ENCODE measurements at places on chromosomes 5 and 9.
A peak's percentile ranks its signal among the peaks of the same experiment; 100 is the strongest.

DNA sequence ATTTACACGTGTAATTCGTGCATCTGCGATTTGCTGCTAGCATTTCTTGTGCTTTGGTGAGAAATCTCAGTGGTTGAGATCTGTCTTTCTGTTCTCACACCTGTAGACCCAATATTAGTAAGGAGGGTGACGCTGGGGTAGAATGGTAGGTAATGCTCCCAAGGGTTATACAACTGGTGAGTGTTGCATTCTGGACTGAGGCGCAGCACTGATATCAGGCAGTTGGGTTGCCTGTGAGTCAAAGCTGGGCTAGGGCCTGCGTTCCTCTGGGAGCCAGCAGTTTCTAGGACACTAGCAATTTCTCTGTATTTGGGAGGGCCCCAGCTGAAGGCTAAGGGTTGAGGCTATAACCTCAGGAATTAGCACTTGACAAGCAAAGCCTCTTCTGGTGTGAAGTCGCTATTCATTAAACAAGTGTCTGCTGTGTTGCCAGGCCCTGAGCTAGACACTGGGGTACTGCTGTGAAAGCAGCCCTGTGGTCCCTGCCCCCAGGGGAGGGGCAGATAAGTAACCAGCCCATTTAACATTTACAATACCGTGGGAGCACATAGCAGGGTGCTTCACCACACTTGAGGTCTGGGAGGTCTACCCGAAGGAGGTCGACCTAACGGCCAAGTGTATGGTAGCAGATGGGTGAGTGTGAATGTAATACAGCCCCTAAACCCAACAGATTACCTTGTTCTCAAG, 28.7 kb downstream of the LARP1 start:
- no peak for DNase-seq

- DNase-seq = peak; percentile 83
Observed at GRCh38 chr5:178626484-178627258, at the start of gene CLK4. TSS of gene CLK4 (minus strand) at chr5:178627050. CDS start at chr5:178623416, 3,634 bp downstream.

DNA sequence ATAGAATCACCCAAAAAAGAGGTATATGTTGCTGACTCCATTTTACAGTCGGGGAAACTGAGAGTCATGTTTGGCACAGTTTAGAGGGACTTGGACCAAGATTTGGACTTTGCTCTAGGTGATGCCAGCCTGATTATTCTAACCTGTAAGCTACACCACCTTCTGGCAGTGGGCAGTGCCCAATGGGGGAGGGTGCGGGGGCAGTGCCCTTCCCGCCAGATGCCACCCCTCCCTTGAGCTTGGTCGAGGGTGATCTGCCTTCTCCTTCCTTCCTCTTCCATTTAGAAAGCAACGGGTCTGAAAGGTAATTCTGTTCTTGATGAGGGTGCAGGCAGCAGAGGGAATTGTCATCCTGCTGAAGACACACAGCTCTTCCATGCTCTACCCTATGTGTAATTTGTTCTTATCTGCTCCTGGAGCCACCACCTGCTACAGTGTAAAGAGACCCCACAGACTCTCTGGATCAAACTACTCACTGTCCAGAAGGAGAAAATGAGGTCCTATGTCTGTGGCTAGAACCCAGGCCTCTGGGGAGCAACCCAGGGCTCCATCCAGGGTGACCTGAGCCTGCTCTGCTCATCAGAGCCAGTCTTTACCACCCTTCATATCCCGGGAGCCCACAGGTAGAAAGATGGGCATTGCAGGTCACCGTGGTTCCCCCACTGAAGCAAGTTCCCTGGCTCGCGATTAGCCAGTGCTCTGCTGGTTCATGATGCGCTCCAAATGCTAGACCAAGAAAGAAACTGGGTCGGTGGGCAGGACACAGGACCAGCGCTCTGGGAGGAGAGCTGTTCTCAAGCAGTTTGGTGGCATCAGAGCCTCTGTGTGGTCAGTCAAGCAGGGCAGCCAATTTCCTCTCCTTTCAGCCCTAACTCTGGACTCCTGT, 156.2 kb downstream of the RGS3 start:
- DNase-seq = no peak

DNA sequence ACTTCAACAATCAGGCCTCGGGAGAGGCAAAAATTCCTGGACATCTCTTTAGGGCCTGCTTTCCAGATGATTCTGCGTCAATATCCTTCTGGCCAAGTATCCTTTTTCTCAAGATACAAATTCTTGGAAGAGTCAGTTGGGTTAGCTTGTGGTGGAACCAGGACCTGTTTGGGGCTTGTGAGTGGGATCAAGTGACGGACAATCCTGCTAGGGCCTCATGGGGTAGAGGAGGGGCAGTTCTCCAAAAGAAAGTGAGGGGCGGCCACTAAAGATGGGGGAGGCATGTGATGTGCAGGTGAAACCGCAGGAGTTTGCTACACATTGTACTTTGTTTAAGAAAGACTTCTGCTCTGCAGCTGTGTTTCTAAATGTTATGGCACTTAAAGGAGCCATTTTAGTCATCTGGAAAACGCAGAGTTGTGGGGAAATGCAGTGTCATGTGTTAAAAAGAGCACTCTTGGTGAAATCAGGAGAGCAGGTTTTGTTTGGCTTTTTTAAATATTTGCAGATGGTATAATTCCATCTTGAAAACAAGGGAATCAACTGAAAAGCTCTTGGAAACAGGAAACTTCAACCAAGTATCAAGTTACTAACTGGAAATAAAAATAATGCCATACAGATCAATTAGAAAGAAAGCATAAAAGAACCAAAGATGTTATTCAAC, 27.4 kb upstream of the GSN start:
- no peak for DNase-seq

DNA sequence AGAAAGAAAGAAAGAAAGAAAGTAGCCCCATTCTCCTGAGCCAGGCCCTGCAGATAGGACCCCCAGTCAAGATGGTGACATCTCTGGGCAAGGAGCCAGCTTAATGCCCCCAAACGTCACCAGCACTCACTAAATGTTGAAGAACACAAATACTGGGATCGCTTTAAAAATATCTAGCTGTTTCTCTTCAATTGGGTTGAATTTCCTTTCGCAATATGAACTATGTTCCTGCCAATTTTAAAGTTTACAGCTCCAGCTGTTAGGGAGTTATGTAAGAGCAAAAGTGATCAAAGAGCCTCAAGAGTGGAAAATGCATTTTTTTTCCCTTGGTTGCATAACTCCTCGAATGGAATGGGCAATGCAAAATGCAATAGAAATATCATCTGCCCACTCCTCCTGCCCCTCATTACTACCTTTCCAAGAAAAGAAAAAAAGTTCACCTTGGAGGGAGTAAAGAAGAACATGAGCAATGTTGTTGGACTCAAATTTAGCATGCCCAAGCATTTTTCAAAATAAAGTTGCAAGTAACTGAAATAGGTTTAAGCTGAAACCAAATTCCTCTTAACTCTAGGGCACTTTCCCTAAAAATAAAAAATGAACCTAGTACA, 244.2 kb upstream of the PIK3R1 start:
- no peak for DNase-seq

DNA sequence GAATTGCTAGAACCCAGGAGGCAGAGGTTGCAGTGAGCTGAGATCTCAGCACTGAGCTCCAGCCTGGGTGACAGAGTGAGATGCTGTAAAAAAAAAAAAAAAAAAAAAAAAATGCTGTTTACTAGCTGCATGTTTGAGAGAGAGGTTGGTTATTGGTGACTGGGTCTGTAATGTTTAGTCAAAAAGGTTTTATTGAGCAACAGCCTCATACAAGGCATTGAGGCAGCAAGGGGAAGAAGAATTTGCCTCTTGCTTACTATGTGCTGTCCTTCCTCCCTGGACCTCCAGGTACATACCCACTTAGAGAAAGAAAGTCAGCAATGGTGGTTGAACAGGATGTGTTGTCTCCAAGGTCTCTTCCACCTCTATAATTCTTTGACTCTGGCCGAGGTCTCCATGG, 140.7 kb upstream of the SPRY4 start:
- no peak for DNase-seq

DNA sequence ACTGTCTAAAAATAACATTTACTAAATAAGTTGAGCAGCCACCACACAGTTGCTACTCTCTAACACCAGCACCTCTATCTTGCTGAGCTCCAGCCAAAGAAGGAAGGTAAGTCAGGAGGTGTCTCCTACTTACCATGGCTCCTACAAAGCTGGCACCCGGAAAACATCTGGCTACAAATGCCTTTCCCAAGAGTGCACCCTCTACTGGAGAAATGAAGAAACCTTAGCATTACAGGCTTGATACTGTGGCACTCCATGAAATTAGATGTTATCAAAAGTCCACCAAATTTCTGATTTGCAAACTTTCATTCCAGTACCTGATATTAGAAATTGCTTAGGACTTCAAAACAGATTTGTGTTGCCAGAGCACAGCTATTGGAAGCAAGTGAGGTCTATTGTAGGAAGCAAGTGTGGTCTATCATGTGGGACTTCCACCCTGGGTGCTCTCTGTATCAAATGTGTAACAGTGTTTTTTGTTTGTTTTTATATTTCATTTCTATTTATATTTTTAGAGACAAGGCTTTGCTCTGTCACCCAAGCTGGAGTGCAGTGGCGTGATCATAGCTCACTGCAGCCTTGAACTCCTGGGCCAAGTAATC, 25.7 kb upstream of the RFK start:
- no peak for DNase-seq

- DNase-seq = no peak
Observed at GRCh38 chr5:163407034-163407655, 30.2 kb upstream of the CCNG1 start.

DNA sequence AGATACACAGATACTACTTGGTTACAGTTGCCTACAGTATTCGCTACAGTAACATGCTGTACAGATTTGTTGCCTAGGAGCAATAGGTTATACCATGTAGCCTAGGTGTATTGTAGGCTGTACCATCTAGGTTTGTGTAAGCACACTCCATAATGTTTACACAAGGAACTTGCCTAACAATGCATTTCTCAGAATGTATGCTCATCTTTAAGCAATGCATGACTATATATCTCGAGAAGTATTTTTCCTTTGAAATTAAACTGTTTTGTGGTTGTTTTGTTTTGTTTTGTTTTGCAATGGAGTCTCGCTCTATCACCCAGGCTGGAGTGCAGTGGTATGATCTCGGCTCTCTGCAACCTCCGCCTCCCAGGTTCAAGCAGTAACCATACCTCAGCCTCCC, 25.3 kb downstream of the LRRC70 start:
- DNase-seq = no peak

GRCh38 chr5:81819556-81820317, 68.8 kb upstream of the SSBP2 start:
- peak; percentile 15 for DNase-seq

DNA sequence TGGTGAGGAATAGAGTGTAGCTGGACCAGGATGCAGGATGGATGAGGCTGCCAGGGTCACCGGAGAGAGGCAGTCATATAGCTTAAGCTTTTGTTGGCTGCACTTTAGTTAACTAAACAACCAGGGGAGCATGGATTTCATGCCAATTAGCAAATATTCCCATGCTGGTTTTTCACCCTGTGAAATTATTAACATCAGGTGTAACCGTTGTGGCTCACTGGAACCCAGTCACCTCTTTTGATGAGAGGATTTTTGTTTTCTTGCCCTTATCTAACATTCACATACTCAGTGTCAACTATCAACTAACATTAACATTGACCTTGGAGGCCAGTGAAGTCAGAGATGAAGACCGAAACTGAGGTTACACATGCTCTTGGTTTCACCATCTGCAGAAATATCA, 97.2 kb upstream of the BASP1 start:
- DNase-seq = no peak

- DNase-seq = no peak
Observed at GRCh38 chr5:180021900-180022299, 49.7 kb downstream of the RNF130 start.

DNA sequence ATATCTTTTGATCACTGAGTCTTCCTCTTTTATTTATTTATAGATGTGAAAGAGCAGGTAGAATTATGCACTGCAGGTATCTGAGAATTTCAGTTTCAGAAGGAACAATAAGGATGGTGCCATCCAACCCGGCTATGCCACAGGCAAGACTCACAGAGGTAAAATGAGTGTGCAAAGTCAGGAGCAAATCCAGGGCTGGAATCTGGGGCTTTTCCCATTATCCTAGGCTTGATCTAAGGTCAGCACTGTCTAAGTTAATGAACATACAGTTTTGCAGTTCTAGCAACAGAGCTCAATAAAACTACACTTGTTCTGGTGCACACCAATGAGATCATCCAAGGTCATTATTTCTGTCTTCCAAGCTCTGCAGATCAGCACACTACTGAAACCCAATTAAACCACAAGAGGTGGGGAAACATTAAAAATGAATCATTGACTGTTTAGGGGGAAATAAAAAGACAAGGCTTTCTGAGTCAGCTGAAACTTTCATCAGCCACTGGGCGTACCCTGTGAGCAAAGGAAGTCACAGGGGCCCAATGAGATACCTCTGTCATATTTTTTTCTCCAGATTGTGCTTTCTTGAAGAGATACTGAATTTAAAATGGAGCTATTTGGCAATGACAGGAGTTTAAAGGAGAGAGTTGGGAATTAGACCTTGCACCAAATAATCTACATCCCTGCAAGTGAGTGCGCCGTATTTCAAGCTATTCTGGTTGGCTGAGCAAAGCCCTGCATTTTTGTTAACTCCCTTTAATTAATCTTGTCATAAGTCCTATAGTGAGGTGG, 662.2 kb upstream of the ZNF608 start:
- peak; percentile 35 for DNase-seq

GRCh38 chr5:30667293-30667692, 526.2 kb upstream of the CDH6 start:
- DNase-seq = no peak

DNA sequence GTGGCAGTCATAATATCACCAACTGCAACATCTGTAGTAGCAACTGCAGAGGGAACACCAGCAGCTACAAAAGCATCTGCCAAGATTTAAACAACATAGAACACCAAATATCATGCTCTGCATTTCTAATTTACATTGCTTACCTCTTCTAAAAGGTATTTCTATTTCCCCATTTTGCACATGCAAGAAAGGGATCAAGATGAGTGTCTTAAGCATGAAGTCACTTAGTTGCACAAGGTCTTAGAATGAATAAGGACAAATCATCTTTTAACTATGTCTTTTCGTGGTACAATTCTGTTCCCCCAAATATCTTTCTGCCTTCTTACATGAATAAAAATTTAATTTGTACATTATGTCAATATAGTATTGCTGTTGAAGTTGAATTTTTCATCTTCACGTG, 1746.4 kb downstream of the EFNA5 start:
- no peak for DNase-seq

GRCh38 chr9:115938479-115938878, 215.1 kb upstream of the PAPPA start:
- no peak for DNase-seq

- no peak for DNase-seq
Observed at GRCh38 chr5:174315471-174315870, 270.0 kb downstream of the NSG2 start.

DNA sequence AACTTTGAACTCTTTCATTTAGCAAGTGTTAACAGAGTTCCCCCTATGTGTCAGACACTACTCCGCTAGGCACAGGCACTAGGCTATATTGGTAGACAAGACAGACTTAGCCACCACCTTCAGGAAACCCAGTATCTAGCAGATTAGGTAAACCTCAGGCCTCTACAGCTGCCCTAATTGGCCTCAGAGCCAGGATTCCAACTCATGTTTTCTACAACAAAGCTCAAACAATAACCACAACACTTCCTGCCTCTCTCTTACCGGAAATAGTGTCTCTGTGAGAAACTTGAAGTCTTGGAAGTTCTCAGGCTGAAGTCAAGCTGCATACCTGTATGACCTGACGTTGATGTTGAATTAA, 116.6 kb upstream of the SLC44A1 start:
- DNase-seq = no peak

GRCh38 chr5:152593388-152593787, 188.3 kb upstream of the NMUR2 start:
- DNase-seq = no peak
